Stimulated activated naive CD8-positive, alpha-beta T cell treated with anti-CD3 and anti-CD28 coated beads, Interleukin-15, amount 100 ng/mL, for 72 hours (primary cell): ENCODE measurements at places on chromosomes 5 and 9.
A peak's percentile ranks its signal among the peaks of the same experiment; 100 is the strongest.

DNA sequence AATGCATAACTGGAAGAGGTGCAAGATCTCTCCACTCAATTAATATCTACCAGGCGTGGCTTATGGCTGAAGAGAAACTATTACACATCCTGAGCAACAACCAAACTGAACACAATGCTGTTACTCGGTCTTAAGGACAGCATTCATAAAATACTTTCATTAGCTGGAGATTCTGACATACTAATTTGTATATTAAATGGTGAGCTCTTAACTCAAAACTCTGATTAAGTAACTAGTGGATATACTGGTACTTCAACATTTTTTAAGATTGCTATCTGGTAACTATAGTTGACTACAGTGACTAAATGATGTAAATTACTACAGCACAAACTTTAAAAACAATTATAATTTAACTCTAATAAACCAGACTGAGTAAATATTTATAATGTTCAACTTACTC is 15.8 kb downstream of the ZDHHC21 start:
- DNase-seq, result no peak

- DNase-seq, result peak; percentile 36
These were observed 16.3 kb downstream of the NMRK1 start for GRCh38 chr9:75071530-75072122.

DNA sequence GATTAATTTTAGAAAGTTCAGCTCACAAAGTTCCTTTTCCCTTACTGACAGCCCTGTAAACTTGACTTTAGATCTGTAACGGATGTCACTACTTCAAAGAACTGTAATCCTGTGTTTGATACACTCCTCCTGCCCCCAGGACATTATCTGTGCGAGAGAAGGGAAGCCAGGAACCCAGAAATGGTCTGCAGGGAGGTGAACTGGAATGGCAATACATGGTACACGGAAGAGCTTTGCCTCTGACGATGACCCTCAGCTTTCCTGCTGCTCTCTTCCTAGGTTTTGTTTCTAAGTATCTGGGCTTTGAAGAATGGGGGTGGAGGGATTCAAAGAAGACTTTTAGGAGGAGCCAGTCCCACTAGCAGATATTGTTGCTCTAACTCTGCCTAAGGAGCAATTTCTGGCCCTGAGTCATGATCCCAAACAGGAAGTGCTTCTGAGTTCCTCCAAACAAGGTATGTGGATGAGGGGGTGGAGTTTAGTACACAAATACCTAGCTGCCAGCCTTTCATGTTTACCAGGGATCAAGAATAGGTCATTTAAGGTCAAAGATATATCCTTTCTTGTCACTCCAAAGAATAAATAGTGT is 43.4 kb upstream of the TMC1 start:
- DNase-seq, result no peak

DNA sequence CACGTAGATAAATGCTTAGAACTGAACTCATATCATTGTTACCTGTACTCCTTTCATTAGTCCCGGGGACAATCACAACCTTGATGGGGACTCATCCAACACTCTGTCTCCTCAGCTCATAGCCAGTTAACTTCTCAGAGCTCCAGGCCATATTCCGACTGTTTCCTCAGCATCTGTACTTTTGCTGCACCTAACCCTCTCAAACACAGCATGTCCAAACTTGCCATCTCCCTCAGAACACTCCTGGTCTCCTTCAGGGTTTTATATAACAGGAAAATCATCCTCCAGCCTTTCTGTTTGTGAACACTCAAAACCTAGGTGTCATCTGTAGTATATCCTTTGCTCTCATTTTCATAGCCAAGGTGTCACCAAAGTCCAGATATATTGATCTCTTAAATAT is 150.5 kb downstream of the CDH6 start:
- DNase-seq, result no peak

DNA sequence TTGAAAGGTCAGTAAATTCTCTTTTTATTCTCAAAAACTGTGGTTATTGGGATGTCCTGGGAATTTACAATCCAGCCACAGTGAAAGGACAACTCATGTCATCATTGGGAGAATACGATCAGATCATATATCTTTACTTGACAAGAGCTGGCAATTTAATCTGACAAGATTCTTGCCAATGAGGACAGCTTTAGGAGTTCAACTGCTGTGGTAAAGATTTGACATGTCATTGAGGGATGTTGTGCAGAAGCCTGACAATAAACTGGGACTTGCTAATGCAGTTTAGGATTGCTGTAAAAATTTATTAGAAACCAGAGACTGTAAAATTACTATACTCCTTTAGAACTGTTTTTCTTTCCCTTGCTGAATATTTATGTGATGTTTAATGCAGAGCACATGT is 1131.0 kb downstream of the MAT2B start:
- no peak for DNase-seq

DNA sequence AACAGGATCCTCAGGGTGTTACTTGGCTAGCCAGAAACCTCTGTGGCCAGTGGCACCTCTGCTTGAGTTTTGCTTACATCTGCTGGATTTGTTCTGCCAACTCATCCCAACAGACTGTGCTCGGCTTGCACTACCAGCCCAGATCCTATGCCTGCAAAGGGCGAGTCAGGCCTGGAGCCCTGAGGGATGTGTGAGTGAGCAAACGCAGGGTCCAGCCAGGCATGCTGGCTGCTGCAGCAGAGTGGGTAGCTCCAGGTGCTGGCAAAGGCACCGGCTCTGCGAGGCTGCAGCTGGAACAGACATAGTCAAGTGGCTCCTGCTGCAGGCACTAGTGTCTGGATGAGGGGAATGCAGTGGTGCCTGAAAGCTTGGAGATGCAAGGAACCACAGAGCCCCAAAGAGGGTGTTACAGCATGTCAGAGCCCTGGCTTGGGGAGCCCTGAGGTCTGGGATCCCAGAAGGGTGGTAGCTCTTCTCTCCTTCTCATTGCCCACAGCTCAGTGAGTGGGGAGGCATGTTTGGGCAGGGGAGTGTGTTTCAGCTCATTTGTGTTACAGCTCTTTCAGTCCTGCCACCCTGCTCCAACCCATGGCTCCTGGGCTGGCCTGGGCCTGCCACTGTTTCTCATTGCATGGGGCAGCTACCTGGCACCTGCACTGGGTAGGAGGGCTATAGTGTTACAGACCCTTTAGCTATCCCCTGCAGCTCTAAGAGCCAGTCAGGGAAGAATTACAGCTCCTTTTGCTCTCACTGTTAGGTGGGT is 332.6 kb downstream of the TAF11L14 start:
- DNase-seq, result no peak

GRCh38 chr5:31106691-31107090 is 86.8 kb upstream of the CDH6 start:
- no peak for DNase-seq

DNA sequence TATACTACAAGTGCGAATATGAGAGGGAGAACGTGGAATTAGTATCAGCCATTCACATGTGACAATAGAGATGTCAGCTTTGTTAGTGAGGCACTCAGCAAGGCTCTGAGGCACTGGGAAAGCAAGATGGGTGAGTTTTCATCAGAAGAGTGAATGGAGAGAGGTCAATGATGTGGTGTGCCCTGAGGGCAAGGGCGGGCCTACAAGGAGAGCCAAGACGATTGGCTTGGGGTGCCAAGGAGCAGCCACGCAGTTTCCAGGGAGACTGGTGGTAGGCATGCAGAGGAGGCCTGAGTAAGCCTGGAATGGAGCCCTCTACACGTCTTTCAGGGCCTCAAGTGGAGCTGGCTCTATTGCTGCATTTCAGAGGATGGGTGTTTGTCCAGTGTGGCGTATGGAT is 24.7 kb downstream of the BTF3 start:
- DNase-seq, result no peak

GRCh38 chr5:123035918-123036390 is 571 bp downstream of the PPIC start:
- no peak for DNase-seq

GRCh38 chr9:36163786-36164170 is 5.4 kb upstream of the CCIN start:
- no peak for DNase-seq

DNA sequence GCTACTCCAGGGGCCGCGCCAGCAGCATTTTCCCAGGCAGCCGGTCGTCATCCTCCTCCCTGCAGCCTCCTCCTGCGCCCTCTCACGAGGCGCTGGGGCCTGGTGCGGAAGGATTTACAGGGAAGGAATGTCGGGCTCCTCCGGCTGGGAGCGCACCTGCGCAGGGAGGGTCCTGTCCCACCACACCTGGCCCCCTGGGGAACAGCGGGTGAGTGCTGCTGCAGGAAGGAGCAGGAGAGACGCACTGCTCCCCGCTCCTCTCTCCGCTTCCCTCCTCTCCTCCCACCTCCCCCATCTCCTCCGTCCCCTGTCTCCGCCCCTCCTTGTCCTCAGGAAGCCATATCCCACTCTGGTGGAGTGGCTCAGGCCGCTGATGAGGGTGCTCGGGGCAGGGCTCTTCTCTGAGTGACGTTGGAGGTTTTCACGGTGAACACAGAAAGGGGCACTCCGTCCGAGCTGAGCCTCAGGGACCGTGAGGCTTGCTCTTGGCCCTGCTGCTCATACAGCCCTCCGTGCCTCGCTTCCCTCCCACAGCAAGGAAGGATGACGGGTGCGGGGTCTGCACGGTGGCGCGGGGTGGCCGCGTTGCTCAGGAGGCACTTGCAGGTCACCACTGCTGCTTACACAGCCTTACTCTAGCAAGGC is 31.3 kb downstream of the IRX4 start:
- DNase-seq, result no peak

DNA sequence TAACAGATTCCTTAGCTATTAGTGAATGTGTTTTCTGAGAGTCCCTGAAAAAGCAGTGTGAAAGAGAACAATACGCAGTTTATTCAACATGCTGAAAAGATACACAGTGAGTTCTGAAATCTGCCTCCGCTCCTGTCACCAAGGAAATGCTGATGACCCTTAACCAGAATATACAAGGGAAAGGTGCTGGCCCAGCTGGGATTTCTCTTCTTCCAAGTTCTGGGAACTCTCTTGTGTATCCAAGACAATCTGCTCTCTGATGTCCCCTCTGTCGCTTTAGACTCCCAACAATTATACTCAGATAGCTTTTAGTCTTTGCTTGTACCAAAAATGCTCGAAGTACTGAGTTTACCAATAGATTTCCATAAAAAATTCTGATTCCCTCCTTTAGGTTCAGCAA is 214.9 kb downstream of the TMEM167A start:
- no peak for DNase-seq

DNA sequence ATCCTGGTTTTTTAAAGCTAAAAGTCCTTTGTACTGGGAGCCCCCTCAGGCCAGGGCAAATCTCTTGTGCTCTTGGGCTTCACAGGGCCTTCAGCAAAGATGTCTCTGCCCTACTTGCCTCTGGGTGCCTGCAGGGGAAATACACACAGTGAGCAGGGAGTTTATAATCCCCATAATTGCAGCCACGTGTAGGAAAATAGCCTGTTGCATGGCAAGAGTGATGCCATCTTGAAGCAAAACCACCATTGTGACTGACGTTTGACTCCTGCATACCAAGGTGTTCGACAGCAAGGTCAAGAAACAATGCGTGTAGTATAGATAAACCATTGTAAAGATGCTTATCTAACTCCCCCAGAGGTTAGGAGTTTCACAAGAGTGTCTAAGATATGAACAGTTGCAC is 11.4 kb upstream of the IL3 start:
- DNase-seq, result no peak

GRCh38 chr5:33800241-33800950 is 91.4 kb downstream of the ADAMTS12 start:
- DNase-seq, result no peak

GRCh38 chr5:43627028-43627427 is 24.0 kb downstream of the NNT start:
- DNase-seq, result no peak

- no peak for DNase-seq
These were observed 107.3 kb upstream of the SARDH start for GRCh38 chr9:133845440-133845839.

GRCh38 chr5:148768806-148769415 is 57.5 kb upstream of the ADRB2 start:
- no peak for DNase-seq

GRCh38 chr9:112032009-112032408 is 135.4 kb downstream of the UGCG start:
- peak; percentile 57 for DNase-seq

GRCh38 chr9:97548819-97549540 is 47.5 kb downstream of the TMOD1 start:
- DNase-seq, result no peak

GRCh38 chr5:59799668-59800346 is 93.7 kb downstream of the PDE4D start:
- DNase-seq, result peak; percentile 27

- DNase-seq, result no peak
These were observed 2.4 kb upstream of the RXRA start for GRCh38 chr9:134323741-134324358.

GRCh38 chr9:134585746-134586706 is 55.6 kb upstream of the COL5A1 start:
- DNase-seq, result no peak

DNA sequence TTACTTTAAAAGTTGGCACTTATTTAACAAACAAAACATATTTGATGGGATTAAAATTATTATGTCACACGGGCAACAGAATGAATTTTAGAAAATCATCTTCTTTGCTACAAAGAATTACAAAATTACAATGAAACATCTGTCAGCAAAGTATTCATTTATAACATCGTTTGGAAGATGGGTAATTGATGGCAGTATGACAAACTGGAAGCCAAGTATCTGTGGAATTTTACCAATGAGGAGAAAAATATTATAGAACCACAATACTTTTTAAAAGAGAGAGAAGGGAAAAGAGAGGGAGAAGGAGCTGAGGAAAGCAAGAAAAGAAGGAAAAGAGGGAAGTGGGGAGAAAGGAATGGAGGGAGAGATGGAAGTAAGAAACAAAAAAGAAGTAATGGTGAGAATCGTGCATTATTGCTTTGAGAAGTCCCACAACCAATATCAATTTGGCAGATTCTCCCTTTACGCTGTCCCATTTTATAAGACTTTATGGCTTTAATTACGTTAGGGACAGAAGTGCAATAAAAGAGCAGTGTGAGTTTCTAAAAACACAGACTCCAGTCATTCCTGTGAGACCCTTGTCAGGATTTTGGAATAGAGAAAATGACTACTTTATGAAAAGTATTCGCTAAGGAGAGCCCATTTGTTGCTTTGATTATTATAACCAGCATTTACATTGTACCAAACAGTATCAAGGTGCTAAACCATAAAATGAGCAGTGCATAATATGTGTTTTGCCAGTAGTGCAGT is 76.7 kb downstream of the LURAP1L start:
- DNase-seq, result no peak

DNA sequence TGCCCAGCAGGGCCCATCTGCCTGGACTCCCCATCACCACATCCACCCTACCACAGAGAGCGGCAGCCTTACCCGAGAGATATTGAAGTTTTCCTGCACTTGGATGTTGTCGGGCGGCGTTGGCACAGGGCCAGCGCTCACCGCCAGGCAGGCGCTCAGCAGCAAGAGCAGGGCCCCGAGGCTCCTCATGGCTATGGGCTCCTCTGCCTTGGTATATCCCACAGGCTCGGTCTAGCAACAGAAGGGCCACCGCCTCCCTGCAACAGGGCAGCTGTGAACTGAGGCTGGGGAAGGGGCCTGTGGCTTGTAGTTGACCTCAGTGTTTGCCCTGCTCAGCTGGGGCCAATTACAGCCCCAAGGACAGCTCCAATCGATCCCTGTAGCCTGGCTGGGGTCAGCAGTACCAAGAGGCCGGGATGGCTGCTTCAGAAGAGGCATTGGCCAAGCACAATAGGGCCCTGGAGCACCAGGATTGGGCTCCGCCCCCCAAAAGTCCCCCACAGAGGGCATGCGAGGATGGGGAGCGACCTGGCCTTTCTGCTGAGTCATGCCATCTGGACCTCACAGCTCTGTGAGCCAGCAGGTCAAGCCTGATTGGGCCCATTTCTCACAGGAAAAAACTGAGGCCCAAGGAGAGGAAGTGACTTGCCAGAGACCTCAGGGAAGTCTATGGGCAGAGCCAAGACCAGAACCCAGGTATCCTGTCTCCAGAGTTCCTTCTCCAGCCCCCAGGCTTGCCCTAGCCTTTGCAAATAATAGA is at the start of gene AMBP:
Gene AMBP (minus strand): TSS at position 280 of the 760 bp plus-strand sequence. CDS start 91 bp downstream, at position 189.
- DNase-seq, result no peak

GRCh38 chr5:71475788-71476384 is 20.4 kb downstream of the BDP1 start:
- DNase-seq, result no peak
